ENCODE measurements at places on chromosomes 7 and 10. TPM values are rescaled to one million over a fixed set of nuclear protein-coding genes. Genes with fewer than 3 reads are reported as not detected.

Gene FZD1
- 1.9 TPM for polyA plus RNA-seq

Gene TRIM73
- polyA plus RNA-seq, result 3.8 TPM

Gene AS3MT
- 18.6 TPM for polyA plus RNA-seq

Gene NUTM2B
- polyA plus RNA-seq, result 0.13 TPM

Gene DPCD
- polyA plus RNA-seq, result 4.2 TPM

Gene MSMB
- 46.3 TPM for polyA plus RNA-seq

Gene UCN3
- 2.2 TPM for polyA plus RNA-seq

Gene ARHGAP21
- polyA plus RNA-seq, result 24.9 TPM

Gene PTPRN2
- polyA plus RNA-seq, result 11.7 TPM

Gene MRPS24
- polyA plus RNA-seq, result 131 TPM

Gene HTR5A
- polyA plus RNA-seq, result not detected

Gene DPP6
- not detected for polyA plus RNA-seq

Gene TMEM106B
- polyA plus RNA-seq, result 19.7 TPM

Gene NUP205
- 37.9 TPM for polyA plus RNA-seq

Gene PRTFDC1
- 28.1 TPM for polyA plus RNA-seq

Gene SPDYE9
- not detected for polyA plus RNA-seq

All from small intestine (tissue), 16 donors.